ENCODE measurements at places on chromosomes 4 and X. TPM values are rescaled to one million over a fixed set of nuclear protein-coding genes. Genes with fewer than 3 reads are reported as not detected.

Gene DOK7
- not detected for total RNA-seq

Gene LIMCH1
- total RNA-seq: not detected

Gene NKX6-1
- not detected for total RNA-seq

Gene EXOSC9
- 65.9 TPM for total RNA-seq

Gene MAGEC3
- not detected for total RNA-seq

Gene NDUFC1
- 34.9 TPM for total RNA-seq

Gene CXCL3
- not detected for total RNA-seq
